ENCODE measurements at places on chromosomes 4 and X.

DNA sequence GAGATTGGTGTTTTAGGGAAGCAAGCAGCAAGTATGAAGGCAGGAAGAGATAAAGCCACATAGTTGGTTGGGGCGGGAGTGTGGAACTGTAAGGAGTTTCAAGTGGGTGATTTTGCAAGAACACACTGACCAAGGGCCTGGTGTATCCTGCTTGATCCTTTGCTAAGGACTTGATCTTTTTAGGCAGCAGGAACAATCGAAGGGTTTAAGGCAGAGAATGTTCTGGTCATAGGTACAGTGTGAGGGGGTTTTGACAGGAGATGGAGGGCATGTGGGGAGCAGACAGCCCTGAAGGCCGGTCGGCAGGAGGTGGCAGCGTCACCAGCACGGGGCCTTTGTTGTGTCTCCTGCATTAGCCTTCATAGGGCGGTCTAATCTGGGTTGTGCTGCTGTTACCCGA, 54.7 kb downstream of the FAM193A start:
- no peak for DNase-seq

GRCh38 chr4:3945511-3946290, 179.5 kb downstream of the ADRA2C start:
- no peak for DNase-seq

- DNase-seq, result no peak
Observed at GRCh38 chr4:18689308-18690115, 668.0 kb upstream of the LCORL start.

DNA sequence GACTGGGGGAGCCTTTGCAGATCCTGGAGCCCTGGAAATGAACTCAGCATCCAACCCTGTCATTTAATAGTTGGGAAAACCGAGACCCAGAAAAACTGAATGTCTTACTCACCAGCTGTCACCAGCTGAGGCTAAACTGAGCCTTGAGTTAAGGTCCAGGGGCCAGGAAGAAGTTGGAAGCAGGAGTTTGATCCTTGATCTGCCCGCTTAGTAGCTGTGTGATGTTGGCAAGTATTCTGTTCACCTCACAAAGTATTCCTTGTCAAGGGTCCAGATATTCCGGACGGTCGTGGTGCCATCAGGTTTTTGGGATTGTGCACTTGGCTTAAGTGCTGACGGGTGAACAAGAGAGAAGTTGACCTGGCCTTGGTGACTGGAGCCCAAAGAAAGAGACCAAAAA, 30.7 kb upstream of the PROM1 start:
- no peak for DNase-seq

DNA sequence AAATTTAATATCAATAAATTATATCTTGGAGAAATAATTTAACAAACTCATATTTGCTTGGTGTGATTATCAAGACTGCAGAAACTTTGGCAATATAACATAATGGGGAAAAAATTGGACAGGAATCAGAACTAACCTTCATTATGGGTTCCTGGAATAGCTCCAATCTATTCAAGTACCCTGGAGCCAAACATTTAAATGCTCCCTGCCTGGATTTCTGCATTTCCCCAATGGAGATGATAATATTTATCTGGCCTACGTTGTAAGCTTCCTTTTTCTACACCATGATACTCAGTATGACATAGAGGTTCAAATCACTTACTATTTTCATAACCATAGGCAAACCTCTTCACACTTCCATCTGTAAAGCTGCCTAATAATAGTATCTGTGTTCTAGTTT, 326.8 kb downstream of the TRIML1 start:
- no peak for DNase-seq
